ENCODE measurements at places on chromosomes 13 and 19.
A peak's percentile ranks its signal among the peaks of the same experiment; 100 is the strongest.

DNA sequence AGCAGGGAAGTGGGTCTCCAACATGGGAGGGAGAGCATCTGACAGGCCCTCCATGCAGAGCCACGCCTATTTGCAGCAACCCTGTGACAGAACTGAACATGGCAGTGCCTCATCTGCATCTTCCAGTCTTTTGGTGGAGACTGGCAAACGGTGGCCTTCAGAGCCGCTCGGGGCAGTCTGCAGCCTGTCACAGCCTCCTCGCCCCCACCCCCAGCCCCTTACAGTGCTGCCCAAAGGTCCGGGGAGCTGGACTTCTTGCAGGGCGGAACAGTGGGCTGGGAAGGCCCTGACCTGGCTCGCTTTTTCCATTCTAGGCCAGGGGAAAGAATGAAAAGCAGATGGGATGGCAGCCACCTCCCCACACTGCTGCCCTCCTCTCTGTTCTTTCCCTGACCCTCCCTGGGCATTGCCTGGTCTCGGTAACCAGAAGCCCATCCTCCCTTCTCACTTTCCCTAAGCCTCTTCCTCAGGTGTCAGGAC lies 2.7 kb downstream of the CALM3 start:
- no peak for DNase-seq

- DNase-seq = no peak
These were observed 22.0 kb downstream of the MISP start for GRCh38 chr19:772730-773436.

GRCh38 chr19:43748685-43749084 lies 6.1 kb downstream of the SMG9 start:
- DNase-seq = no peak

GRCh38 chr19:43532571-43532961 lies 422 bp upstream of the ZNF575 start:
- peak; percentile 57 for DNase-seq

DNA sequence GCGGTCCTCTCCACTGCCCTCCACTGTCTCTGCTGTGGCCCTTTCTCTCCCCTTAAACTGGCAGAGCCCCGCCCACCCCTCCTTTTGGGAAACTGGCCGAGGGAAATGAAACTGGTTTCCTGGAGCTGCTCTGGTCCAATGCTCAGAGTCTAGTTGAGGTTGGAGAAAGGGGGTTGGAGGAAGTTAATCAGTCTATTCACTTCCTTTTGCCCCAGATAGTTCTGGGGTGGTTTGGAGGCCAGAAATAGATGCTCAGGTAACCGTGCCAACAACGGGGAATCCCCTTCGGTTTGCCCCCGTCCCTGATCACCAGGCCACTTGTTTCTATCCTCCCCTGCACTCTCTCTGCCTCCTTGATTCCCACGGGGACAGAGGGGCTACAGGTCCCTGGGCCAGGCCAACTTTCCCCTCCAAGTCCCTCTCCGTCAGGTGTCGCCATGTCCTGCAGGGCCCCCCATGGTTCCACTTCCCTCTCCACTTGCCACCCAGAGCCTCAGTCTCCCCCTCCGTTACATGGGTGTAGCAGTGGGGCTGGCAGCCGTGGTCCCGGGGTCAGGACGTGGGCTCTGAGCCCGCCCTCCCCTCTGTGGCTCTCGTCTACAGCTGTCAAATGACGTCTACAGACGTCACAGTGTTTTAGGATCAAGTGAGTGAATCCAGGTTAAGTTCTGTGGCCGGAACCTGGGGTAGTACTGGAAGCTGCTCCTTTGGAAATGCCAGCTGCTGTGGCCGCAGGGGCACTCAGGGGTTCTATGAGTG lies at the start of gene IL4I1:
Gene IL4I1 (minus strand): TSS at position 25 of the 759 bp plus-strand sequence. CDS start 727 bp downstream, outside the sequence.
- DNase-seq = peak; percentile 46

DNA sequence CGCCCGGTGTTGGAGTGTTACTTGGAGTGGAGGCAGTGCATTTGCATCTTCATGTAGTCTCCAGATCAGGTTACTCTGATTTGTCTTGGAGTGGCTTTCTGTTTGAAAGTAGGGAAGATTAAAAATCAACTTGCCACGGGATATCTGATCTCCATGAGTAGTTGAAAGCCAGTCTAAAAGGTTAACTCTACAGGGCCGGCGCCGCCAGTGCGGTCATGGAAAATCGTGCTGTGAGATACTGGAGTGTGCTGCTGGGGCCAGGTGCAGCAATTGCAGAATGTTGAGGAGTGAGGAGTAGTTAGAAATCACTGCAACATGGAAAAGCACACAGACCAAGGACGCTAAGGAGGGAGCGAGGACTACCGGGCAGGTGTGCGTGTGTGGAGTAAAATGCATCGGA lies 175.0 kb downstream of the STK24 start:
- no peak for DNase-seq

DNA sequence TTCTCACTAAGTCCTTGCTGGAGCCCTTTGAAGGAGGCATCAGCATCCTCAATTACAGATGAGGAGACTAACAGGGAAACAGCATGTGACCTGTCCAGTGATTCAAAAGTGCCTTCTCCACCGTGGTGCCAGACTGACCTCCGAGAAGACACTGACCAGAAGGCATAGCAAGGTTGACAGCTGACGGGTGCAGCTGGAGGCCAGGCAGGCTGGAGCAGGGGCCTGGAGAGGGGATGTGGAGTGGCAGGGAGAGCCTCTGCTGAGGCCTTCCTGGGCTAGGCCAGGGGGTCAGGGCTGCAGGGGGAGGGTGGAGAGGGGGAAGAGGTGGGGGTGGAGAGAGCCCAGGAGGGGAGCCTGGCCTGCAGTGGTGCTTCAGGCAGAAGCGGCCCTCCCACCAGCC lies 66.3 kb downstream of the KCTD15 start:
- DNase-seq = no peak

- DNase-seq = no peak
These were observed 208.3 kb upstream of the PCDH9 start for GRCh38 chr13:67438465-67438864.

GRCh38 chr19:738509-739128 lies 12.3 kb upstream of the MISP start:
- no peak for DNase-seq

GRCh38 chr13:110150384-110151101 lies 156.4 kb downstream of the COL4A1 start:
- no peak for DNase-seq

- DNase-seq = no peak
These were observed 19.3 kb downstream of the SLC25A30 start for GRCh38 chr13:45398877-45399276.

DNA sequence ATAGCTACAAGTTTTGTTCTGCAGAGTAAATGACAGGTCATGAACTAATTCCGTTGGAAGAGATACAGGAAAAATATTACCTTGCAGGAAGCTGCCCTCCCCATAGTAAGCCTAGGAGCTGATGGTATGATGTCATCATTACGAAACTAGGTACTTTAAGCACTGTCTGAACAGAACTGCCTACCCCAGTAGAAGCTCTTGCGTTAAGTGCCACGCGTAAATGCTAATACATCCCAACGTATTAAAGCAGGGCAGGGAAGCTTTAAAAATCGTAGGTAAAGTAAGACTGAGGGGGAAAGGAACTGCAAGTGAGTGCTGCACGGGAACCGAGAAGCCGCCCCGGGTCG lies 572 bp downstream of the UGGT2 start:
- DNase-seq = no peak

DNA sequence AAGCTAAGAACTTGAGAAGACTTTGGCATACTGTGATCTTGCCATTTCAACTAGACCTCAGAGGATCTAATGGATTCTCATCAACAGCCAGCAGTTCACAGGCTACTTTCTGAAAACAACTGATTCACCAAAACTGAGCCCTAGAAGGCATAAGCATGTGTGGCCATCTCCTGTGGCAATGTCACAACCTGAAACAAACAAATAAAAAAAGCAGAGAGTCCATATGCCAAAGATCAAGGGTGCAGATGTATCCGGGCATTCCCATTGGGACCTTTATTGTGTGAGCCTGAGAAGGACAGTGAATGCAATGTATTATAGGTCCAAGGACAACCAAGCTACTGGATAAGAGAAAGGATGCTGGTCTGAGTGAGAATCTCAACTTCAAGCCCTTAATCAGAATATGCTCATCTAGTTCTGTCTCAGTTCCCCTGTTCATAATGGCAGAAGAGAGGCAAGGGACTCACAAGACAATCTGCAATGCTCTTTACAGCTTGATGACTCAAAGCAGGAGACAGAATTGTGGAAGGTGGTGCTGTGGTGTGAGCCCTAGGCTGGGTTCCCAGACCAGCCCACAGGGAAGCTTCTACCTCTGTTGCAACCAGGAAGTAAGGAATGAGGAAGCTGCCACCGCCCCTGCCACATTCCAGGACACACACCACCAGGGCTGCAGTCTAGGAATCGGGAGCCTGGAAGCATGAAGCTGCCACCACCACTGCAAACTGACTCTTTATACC lies 133.7 kb downstream of the RAP2A start:
- no peak for DNase-seq

DNA sequence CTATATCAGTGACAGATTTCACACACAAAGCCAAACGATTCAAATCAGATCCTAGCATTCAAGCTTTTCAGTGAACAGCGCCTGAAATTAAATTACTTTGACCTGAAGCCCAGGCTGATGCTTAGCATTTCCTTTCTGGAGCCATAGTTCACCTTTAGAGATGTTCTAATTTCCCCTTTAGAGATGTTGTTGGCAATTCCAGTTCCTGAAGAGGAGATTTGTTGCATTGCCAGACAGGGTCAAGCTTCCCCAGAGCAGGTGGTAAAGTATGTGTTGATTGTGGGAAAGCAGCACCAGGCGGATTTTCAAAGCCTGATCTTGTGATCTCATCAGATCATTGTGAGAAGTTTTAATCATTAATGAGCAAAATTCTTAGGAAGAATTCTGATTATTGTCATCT lies 609.8 kb upstream of the KLF12 start:
- no peak for DNase-seq

- DNase-seq = no peak
These were observed 1071.3 kb upstream of the MIR17HG start for GRCh38 chr13:90276216-90276615.

- no peak for DNase-seq
These were observed 12.4 kb downstream of the CILP2 start for GRCh38 chr19:19550485-19550929.

GRCh38 chr19:41882568-41883462 lies at the start of gene ARHGEF1:
ARHGEF1 (plus strand) TSS chr19:41883184; CDS start chr19:41888083, 4,899 bp downstream.
- peak; percentile 34 for DNase-seq

- DNase-seq = no peak
These were observed 13.8 kb upstream of the ZNF724 start for GRCh38 chr19:23263870-23264590.

GRCh38 chr13:39415008-39415802 lies 187.8 kb downstream of the LHFPL6 start:
- no peak for DNase-seq

DNA sequence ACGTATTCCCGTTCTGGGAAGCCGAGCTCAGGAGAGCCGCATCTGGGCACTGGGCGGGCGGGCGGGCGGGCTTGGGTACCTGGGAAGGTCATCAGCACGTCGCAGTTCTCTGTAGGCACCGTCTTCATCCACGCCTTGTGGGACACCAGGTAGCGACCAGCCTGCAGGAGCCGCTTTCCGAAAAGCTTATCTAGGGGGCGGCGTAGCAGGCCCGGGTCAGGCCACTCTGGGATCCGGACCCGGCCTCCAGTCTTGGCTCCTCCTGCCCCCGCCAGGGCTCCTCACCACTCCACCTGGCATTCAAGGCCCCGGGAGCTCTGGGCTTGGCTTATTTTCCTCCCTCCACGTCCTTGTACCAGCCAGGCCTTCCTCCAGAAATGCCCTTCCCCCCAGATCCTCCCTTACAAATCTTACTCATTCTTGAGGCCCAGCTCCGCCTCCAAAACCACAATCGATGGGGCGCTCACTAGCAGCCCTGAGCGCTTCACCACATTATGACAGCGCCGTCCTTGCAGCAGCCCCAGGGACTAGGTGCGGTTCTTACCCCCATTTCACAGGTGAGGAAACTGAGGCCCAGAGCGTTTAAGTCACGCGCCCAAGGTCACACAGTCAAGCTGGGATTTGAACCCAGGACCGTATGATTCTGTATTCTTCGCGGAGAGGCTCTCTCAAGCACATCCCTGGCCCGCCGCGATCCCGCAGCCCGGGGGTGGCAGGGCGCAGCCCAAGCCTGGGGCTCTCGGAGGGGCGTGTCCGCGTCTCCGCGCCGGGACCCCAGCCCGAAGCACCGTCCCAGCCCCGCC lies 843 bp downstream of the ANO8 start:
- DNase-seq = peak; percentile 24

- DNase-seq = peak; percentile 49
These were observed 60.1 kb upstream of the MYCBP2 start for GRCh38 chr13:77386880-77387606.

Data from GF-D8 (cell line).